Hypothalamus (tissue), 51 donors: ENCODE measurements at places on chromosomes 12 and 14.
A peak's percentile ranks its signal among the peaks of the same experiment; 100 is the strongest.

GRCh38 chr14:71119075-71119474, 211.8 kb downstream of the PCNX1 start:
- no peak for DNase-seq

GRCh38 chr12:113162102-113163029, 12.8 kb downstream of the CFAP73 start:
- DNase-seq: no peak

- DNase-seq: no peak
Measured at GRCh38 chr12:26092346-26093105, 32.3 kb downstream of the BHLHE41 start.

GRCh38 chr12:12718853-12719252, 1.7 kb downstream of the CDKN1B start:
- DNase-seq: no peak

DNA sequence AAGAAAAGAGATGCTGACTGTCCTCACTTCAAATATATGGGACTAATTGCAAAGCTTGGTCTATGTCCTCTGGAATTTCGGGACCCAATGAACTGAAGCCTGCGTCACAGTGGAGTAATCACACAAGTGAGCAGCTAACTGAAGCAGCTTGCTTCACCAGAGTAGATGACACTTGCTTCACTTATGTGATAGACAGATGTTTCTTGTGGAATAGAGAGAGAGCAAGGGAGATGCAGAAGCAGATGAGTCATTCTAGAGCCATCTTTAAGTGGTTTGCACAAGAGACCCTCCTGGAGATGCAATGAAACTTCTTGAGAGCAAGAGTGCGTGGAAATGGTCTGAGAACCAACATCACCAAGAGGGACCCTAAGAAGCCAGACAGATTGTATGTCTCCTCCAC, 1537.1 kb upstream of the FLRT2 start:
- no peak for DNase-seq

DNA sequence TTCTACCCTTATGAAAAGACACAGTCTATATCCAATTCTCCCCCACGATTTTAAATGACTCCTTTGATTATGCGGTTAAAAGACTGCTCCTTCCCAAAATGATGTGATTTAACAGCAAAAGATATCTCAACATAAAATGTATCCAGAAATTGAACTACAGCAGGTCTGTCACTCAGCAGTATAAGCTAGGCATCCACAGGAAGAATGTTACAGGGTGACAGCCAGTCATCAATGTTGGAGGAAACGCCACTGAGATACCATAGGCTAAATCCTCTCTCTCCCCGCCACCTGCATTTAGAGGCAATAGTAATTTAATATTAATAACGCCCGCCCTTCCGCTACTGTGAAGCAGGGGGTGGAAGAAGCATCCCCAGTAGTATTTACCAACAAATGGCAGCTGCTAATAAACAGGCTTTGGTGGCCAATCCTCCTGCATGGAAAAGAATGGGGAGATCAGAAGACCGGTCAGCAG, 613 bp downstream of the RECQL start:
- no peak for DNase-seq

- no peak for DNase-seq
Measured at GRCh38 chr12:54628186-54628846, 6.4 kb downstream of the LACRT start.

DNA sequence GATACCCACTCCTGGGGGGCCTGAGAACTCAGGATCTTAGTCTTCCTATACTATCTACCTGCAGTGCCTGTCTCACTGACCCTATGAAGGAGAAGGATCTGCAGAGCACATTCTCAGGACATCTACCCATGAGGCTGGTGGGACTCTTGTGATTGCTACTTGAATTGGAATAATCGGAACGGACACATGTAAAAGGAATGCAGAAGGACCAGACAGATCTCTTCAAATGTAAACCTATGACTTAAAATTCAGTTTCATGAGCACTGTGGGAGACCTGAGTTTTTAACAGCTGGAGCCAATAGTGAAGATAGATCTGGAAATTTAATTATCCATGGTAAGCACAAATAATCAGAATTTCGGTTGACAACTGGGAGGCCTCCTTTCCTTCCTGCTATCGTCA, 35.2 kb upstream of the CPSF6 start:
- no peak for DNase-seq

- no peak for DNase-seq
Measured at GRCh38 chr14:104478656-104479055, 100.9 kb upstream of the C14orf180 start.

- no peak for DNase-seq
Measured at GRCh38 chr14:94303111-94303510, 10.0 kb upstream of the SERPINA10 start.

- no peak for DNase-seq
Measured at GRCh38 chr12:75655315-75655806, 144.0 kb upstream of the KRR1 start.

DNA sequence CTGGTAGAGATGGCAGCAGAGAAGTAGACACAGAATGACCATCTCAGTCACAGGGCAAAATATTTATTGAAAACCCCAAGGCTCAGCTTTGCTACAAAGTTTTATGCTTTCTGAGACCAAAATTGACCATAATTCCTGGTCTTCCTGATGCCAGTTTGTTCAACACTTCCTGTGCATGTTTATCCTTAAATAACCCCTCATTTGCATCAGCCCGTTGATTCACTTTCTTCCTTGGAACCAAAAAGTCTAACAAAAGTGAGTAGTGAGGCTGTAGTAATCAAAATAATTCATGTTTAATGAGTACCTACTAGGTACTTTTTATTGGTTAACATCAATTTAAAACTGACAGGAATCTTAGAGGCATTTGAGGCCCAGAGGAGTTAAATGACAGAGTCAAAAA, 51.7 kb downstream of the TRHDE start:
- no peak for DNase-seq

- DNase-seq: no peak
Measured at GRCh38 chr12:89350630-89351488, 1.4 kb downstream of the DUSP6 start.

DNA sequence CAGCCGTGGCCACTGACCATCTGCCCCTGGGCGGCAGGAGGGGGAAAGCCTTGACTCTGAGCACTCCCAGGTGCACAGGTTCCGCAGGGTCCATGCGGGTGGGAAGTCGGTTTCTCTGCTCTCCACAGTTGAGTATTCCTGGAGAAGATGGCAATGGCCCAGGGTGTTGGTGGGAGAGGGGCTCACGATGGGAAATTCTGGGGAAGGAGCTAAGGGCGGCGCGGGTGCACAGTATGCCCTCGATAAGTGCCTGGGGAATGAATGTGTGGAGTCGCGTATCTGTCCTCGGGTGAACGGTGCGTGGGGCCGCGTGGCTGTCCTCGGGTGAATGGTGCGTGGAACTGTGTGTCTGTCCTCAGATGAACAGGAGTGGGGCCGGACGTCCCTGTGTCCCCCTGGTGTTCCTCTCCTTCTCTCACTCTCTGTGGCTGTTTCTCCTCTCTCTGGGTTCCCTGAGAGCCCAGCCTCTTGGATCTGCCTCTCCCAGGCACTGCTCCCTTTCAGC, 38.0 kb downstream of the NOC4L start:
- DNase-seq: no peak

DNA sequence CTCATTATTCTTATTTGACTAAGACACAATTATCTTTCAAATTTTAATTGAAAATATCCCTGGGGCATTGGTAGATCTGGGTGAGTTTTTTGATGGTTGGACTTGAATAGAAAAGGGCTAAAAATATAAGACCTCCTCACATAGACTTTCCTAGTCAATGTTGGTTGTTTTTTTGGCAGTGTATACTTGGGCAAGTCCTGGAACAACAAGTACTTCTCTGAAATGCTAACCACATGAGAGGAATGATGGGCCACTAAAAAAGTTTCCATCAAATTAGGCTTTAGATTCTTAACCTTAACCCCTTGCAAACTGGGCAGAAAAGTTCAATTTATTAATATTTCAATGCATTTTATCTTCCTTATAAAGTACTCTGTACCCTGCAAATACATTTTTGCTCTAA, 97.6 kb downstream of the FGD4 start:
- DNase-seq: no peak

DNA sequence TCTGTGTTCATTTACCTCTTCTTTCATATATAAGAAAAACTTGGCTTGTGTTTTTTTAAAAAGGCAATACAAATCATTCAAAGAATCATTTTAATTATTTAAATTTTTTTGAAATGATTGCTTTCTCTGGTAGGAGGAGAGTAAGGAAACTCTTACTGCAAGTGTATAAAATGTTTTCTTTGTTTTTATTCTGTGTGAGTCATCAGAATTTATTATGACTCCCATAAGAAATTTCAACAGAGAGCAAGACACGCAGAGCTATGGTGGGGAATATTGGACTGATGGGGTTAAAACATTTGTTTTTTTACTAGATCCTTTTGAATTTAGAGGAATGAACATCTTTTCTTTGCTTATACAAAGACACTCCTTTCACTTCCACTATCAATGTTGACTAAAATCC, 119.1 kb upstream of the ATXN7L3B start:
- no peak for DNase-seq

DNA sequence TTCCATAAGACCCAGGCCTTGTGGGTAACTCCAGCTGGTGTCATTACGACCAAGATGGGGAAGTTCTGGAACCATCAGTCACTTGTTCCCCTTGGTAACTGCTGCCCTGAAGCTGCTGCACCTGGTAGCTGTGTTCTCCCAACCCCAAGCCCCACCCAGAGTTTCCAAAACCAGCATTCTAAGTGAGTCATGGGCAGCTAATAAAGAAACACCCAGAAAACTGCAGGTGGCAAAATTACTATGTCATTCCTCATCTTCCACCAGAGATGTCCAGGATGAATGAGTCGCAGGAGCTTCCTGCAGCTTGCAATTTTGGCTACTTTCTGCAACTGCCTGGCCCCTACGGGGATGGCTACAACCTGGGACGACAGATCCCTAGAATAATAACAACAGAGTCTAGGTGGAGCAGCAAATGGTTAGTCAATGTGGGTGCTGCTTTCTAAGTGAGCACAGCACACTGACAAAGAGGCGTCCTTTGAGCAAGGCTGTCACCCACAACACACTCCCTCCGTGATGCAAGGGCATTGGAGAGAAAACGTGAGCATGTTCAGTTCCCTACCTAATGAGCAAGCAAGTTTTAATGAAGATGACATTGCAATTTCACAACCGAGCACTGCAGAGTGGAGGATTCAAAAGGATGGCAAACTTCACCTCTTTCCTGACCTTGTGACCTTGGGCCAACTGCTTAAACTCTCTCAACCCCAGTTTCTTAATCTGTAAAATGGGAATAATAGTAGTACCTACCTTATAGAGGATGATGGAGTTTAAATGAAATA, 301.4 kb upstream of the NOS1 start:
- no peak for DNase-seq

DNA sequence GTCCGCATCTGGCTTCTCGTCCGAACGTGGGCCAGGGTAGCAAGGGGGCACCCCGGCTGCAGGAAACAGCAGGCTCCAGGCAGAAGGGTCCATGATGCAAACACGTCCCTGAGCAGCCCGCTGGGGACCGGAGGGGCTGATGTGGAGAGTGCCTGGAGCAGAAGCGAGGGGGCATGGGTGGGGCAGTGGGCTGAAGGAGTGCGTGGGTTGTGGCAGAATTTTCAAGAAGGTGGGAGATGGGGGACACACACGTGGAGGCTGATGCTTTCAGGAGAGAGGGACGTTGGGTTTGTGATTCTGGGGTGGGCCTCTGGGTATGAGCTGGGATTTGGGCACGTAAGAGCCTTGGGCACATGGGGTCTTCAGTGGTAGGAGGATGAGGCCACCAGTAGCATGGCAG, 45.6 kb upstream of the DLK1 start:
- no peak for DNase-seq

DNA sequence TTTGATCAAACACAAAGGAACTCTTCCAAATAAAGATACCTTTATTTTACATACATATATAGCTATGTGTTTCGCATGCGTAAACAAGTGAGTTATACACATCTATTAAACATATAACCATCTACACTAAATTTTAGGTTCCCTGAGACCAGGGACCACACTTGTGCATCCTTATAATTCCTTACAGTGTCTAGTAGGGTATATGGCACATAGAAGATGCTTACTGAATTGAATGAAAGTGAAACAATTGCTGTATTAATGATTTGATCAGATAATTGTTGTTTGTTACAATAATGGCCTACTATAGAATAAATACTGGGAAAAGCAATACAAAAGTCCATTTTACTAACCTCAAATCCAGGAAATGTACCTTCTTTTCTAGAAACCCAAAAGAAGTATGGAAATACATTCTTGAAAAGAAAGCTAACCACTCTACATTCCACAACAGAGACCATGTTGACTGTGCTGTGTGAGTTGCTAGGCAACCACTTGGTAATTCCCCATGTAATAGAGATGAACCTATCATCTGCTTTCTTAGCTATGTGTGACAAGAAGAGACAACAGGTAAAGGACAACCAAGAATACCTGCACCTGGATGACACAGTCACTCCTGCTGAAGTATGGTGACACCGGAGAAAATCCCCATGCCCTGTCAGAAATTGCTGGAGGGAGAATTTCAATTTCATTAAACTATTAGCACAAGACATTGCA, 11.9 kb upstream of the CIPC start:
- no peak for DNase-seq

GRCh38 chr12:50187084-50187900, 20.1 kb upstream of the CERS5 start:
- DNase-seq: no peak

DNA sequence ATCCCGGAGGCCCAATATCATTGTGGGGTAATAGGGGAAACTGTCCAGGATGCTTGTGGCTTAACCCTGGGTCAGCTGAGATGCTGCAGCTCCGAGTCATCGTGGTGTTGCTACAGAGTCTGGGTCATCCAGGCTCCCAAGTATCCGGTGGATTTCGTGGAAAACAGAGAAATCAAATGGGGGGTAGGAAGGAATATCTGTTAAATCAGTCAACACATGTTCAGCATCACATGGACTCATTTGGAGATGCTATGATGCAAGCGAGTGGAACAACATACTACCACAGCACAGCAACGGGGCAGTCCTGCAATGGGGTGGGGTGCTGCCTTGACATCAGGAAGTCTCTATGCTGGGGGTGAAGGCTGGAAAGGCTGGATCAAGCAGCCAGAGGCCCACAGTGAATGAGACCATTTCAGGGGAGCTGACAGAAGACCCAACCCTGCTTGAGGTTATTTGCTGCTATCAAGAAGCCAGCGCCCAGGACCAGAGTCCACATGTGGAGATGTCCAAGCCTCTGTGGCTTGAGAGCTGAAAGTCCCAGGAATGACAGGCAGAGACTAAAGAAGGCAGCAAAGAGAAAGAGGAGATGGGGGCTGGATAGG, 22.9 kb downstream of the VDR start:
- no peak for DNase-seq

GRCh38 chr14:55794655-55795595, 214.9 kb downstream of the KTN1 start:
- DNase-seq: no peak

- DNase-seq: no peak
Measured at GRCh38 chr12:25855716-25856115, 102.8 kb upstream of the RASSF8 start.

GRCh38 chr14:105052110-105052458, 13.1 kb downstream of the GPR132 start:
- no peak for DNase-seq

GRCh38 chr14:59294662-59294992, 106.2 kb downstream of the DAAM1 start:
- DNase-seq: no peak

GRCh38 chr12:110224379-110225304, 56.4 kb upstream of the ATP2A2 start:
- DNase-seq: no peak

- peak; percentile 54 for DNase-seq
Measured at GRCh38 chr12:105748806-105749600, 389.8 kb downstream of the NUAK1 start.

- DNase-seq: no peak
Measured at GRCh38 chr12:114658002-114658441, 26.0 kb downstream of the TBX3 start.
